ENCODE measurements at places on chromosomes 1 and 21.

GRCh38 chr21:42523941-42524340 is 10.3 kb downstream of the SLC37A1 start:
- peak; percentile 19 for DNase-seq

DNA sequence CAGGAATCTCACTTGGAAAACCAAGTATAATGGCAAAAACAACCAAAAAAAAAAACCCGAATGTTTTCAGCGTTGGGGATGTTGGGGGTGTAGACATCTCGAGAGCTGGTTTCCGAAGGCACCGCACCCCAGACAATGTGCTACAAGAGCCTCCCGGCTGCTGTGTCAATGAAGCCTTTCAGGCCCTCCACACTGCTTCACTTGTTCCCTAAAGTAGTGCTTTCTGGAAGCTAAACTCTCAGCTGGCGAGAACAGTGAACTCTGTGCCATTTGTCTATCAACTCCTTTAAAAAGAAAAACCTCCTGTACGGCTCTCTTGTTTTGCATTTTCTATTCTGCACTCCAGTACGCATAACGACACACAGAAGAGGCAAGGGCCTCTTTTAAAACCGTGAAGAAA is 32.5 kb downstream of the PLEKHO1 start:
- no peak for DNase-seq

GRCh38 chr1:110515891-110516290 is 3.1 kb downstream of the KCNA10 start:
- DNase-seq = no peak

DNA sequence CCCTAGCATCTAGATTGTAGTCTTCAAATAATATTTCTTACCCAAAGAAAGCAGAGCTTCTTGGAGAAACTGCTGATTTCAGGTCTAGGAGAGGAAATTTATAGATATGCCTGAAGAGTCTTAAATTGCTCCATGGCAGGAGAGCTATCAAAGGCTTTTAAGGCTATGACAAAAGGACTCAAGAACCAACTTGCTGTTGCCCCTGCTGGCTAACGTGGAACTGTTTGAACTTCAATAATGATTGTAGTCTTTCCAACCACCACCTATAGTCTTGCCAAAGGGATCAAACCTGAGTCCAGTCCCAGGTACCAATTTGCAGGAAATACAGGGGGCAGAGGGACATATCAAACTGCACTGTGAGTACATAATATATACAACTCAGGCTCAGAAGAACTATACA is 336.2 kb upstream of the ESRRG start:
- DNase-seq = no peak
